ENCODE measurements at places on chromosomes 3 and 15.

DNA sequence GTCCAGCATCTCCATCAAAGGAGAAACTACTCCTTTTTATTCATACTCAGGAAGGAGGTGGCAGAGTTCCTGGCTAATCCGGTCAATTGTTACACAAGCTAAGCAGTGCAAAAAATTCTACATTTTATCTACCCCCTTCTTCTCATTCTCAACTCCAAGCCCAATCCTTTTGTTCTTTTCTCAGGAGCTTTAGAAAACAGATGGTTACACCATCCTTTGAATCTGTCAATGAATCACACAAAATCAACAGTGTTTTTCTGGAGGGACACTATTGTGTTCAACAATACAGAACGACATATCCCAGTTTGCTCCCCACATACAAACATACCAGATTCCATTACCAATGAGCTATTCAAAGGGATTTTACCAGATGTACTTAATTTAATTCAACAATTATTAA, 362.1 kb downstream of the MAGI1 start:
- no peak for DNase-seq

DNA sequence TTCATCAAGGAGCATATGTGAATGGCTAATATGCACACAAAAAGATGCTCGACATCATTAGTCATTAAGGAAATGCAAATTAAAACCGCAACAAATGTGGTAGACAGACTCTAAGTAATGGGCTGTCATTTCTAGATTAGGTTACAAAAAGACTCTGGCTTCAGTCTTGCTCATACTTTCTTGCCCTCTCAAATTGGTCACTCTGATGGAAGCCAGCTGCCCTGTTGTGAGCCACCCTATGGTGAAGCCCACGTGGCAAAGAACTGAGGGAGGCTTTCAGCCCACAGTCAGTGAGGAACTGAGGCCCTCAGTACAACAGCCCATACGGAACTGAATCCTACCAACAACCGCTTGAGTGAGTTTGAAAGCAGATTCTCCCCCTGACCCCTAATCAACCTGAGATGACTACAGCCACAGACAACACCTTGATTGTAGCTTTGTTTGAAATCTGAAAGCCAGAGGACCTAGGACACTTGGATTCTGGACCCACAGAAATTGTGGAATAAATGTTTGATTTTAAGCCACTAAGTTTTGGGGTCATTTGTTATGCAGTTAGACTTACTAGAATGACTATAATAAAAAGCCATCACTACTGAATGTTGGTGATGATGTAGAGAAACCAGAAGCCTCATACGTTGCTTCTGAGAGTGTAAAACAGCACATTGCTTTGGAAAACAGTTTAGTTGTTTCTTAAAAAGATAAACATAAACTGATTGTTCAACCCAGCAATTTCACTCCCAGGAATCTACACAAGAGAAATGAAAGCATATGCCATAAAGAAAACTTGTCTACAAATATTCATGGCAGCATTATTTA, 45.7 kb downstream of the EHHADH start:
- no peak for DNase-seq

DNA sequence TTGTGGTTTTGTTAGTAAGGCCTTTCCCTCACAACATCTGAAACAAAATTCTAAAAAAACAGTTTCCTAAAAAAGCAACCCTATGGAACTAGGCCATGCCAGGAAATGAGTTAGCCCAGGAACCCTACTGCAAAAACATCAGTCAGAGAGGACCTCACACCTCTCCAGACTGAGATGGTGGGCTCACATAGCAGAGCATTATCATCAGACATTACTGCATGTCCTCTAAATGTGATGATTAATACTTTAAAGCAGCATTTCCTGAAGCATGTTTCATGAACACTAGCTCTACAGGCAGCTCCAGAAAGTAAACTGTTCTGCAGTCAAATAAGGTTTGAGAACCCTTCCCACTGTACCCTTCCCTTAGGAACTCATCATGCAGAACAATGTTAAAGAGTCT, 232.3 kb upstream of the MRPL3 start:
- no peak for DNase-seq

DNA sequence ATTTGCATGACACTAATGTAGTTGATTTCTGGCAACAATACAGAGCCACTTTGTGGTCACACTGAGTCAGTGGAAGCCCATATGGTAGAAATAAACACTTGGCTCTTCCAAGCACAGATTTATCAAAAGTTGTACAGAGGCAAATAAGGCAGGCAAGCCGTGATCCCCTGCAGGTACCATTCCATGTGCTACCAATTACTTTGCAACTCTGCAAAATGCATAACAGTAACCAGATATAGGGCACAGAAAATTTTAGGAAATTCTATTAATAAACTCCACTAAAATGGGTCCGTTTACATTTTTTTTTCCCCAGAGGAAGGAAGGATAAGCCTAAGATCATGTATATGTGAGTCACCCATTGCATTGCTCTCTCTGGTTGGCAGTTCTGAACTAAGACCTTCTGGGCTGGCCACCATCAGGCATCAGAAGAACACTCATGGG, 103.1 kb upstream of the PTX3 start:
- no peak for DNase-seq
